CD8-positive, alpha-beta memory T cell (primary cell): ENCODE measurements at places on chromosomes 2 and 18. TPM values are rescaled to one million over a fixed set of nuclear protein-coding genes. Genes with fewer than 3 reads are reported as not detected.

The NT5C1B gene
- total RNA-seq, result not detected

The PTH2R gene
- not detected for total RNA-seq

The HOXD11 gene
- not detected for total RNA-seq

GRCh38 chr18:3703732-3704176 lies 253.8 kb downstream of the TGIF1 start:
- DNase-seq, result no peak

GRCh38 chr2:29921560-29921915 lies at the start of gene ALK:
Gene ALK (minus strand): TSS chr2:29921586. CDS start chr2:29920659, 927 bp downstream.
- DNase-seq, result peak; percentile 23

DNA sequence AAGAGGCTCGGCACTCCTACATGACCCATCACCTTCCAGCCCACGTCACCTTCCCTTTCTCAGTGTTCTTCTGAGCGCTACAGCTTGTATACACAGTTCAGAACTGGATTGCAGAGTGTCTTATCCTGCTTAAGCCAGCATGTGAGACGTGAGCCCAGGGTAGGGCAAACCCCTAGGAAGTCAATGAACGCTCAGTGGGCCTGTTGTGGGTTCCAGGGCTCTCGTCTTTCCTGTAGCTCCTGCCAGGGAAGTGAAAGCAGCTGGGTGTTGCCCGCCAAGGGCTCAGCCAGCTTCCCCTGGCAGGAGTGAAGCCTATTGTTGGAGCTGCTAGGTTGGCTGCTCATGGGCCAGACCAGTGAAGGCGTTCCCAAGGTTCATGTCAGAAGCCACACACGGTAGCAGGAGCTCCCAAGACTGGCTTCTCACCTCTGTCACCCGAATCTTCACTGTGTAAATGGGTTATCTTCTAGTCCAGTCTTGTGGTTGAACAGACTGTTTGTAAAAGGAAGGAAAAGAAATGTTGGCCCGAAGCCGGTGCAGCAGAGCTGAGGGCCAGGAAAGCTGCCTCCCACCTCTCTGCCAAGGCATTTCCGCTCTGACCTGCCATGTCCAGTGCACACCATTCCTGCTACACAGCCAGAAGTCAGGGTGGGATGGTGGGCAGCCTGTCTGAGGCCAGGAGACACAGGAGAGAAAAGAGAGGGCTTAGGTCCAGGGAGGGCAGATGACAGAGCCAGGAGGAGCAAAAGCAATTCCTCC lies 69.6 kb upstream of the RMDN2 start:
- no peak for DNase-seq

- DNase-seq, result no peak
Observed at GRCh38 chr2:239944694-239945551, 80.2 kb downstream of the NDUFA10 start.

DNA sequence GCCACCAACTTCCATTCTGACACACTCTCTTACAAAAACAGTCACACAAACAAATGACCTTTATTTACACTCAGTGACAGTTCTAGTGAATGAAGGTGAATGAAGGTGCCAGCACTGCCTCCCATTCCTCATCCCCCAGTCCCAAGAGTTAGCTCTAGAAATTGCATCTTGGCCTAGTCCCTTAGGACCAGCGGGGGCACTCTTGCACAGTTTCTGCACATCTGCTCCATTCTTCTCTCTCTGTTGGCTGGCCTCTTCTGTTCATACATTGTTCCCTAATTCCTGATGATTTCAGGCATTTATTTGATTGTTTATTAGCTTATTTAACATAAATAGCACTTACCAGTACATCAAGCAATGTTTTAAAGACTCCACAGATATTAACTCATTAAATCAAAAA lies 30.9 kb downstream of the GAREM1 start:
- DNase-seq, result no peak

DNA sequence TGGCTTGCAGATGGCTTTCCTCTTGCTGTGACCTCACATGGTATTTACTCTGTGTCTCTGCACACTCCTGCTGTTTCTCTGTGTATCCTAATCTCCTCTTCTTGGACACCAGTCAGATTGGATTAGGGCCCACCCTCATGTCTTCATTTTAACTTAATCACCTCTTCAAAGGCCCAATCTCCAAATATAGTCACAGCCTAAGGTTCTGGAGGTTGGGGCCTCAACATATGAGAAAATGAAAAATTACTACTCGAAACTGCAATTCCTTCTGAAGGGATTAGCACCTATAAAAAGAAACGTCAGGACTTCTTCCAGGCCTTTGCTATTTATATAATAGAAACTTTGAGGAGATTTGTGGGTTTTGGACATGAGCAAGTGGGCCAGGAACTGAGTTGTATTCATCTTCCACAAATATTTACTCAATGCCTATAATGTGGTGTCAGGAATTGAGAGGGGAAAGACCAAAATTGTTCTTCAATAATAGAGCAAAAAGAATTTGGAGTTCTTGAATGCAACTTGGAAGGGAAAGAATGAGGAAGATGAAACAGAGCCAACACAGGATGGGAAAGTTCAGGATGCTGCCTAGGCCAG lies 270.0 kb upstream of the FN1 start:
- no peak for DNase-seq
